ENCODE measurements at places on chromosomes 5 and 9. TPM values are rescaled to one million over a fixed set of nuclear protein-coding genes. Genes with fewer than 3 reads are reported as not detected.

Gene TAL2
- total RNA-seq, result 0.39 TPM

Gene HAPLN1
- not detected for total RNA-seq

Gene PCDHGB4
- not detected for total RNA-seq

Gene CKS2
- 204 TPM for total RNA-seq

Gene SLC36A3
- total RNA-seq, result not detected

Gene WNT8A
- not detected for total RNA-seq

Gene SPATA6L
- total RNA-seq, result 0.76 TPM

Gene SV2C
- not detected for total RNA-seq

Gene SLC34A1
- total RNA-seq, result 2.0 TPM

Gene COL5A1
- 0.05 TPM for total RNA-seq

Gene SNCAIP
- not detected for total RNA-seq

Gene SLC6A19
- not detected for total RNA-seq

Gene ENG
- total RNA-seq, result 22.9 TPM

Gene PCDHAC2
- not detected for total RNA-seq

Gene BTNL3
- total RNA-seq, result not detected

Gene ENDOG
- 24.7 TPM for total RNA-seq

Gene DTWD2
- 2.6 TPM for total RNA-seq

Gene RARS1
- 76.4 TPM for total RNA-seq

Gene EIF4E1B
- total RNA-seq, result not detected

Gene OXCT1
- 61.0 TPM for total RNA-seq

Gene RASEF
- total RNA-seq, result not detected

Gene ADAMTS19
- not detected for total RNA-seq

Gene ORM2
- total RNA-seq, result not detected

Gene ADAMTSL2
- not detected for total RNA-seq

Gene CPLANE1
- 7.2 TPM for total RNA-seq

Gene SEMA5A
- total RNA-seq, result not detected

Gene NPR3
- not detected for total RNA-seq

Gene CCL27
- not detected for total RNA-seq

Gene GZMA
- 356 TPM for total RNA-seq

Gene FOXD4L6
- not detected for total RNA-seq

Gene OR1Q1
- not detected for total RNA-seq
